ENCODE measurements at places on chromosomes 1 and 21.
A peak's percentile ranks its signal among the peaks of the same experiment; 100 is the strongest.

GRCh38 chr1:111496398-111496797, 7.0 kb downstream of the ADORA3 start:
- no peak for DNase-seq

DNA sequence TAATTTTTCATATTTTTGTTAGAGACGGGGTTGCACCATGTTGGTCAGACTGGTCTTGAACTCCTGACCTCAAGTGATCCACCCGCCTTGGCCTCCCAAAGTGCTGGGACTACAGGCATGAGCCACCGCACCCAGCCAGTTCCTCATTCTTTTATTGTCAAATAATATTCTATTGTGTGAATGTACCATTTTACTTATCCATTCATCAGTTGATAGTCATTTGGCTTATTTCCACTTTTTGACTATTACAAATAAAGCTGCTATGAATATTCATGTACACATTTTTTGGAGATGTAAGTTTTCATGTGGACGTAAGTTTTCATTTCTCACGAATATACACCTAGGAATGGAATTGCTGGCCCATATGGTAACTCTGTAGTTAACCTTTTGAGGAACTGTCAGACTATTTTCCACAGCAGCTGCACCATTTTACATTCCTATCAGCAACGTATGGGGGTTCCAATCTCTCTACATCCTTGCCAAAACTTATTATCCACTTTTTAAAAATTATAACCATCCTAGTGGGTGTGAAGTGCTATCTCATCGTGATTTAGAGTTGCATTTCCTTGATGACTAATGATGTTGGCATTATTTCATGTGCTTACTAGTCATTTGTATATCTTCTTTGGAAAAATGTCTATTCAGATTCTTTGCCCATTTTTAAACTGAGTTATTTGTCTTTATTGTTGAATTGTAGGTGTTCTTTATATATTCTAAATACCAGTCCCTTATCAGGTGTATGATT, 12.7 kb downstream of the PACC1 start:
- no peak for DNase-seq

DNA sequence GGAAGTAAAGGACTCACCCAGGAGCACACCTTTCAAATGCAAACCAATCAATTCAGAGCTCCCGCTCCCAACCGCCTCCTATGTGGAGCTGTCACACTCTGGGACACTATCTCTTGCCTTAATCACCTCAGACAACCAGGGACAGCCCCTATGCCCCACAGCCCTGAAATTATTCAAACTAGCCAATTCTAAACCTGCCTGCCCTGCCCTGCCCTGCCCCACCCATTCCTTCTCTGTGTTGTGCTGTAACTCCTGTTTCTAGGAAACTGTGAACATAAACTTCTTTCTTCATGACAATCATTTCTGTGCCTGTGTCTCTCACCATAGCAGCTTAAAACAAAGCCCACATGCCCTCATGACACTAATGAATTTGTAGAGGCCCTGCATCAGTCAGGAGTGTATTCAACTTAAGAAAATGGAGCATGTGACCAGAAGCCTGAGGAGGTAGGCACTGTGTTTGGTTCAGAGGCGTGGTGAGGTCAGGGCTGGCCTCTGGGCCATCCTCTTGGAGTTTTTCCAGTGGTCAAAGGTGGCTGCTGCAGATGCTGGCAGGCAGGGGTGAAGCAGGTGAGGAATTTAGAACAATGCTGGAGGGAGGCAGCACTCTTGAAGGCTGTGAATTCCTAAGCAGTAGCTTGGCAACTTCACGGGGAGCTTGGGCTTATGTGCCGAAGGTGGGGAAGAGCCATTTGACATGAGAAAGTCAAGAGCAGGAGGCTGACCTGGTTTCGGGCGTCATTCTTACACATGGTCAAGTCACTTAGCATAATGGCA, 74.5 kb downstream of the RHOU start:
- no peak for DNase-seq

- DNase-seq, result no peak
Measured at GRCh38 chr1:61569303-61569621, 155.7 kb downstream of the TM2D1 start.

DNA sequence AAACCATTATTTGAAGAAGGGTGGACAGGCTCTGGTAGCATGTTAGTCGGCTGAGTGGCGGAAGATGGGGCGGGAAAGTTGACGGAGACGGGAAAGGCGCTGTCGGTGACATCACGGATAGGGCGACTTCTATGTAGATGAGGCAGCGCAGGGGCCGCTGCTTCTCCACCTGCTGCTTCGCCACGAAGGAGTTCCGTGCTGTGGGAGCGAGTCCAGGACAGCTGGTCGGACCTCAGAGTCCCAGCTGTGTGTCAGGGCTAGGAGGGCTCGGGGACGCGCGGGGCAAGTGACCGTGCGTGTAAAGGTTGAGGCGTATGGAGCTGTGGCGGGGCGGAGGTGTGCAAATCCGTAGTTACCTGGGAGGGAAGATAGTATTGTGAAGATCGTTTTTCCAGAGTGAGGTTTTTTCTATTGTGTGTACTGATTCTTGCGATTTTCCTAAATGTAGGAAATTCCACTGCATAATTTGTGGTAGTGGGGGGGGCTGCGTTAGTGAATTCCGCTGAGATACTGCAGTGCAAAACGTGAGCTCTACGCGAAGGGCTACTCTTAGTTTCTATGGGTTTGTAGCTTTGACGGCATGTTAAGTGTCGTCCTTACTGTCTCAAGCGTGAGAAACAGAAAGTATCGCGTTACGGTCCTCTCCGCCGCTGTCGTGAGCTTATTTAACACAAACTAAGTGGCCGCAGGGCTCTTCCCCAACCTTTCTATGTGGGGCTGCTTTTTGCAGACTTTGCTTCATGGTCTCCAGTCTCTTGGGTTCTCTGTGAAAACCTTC, 111.2 kb upstream of the NBPF11 start:
- peak; percentile 28 for DNase-seq

DNA sequence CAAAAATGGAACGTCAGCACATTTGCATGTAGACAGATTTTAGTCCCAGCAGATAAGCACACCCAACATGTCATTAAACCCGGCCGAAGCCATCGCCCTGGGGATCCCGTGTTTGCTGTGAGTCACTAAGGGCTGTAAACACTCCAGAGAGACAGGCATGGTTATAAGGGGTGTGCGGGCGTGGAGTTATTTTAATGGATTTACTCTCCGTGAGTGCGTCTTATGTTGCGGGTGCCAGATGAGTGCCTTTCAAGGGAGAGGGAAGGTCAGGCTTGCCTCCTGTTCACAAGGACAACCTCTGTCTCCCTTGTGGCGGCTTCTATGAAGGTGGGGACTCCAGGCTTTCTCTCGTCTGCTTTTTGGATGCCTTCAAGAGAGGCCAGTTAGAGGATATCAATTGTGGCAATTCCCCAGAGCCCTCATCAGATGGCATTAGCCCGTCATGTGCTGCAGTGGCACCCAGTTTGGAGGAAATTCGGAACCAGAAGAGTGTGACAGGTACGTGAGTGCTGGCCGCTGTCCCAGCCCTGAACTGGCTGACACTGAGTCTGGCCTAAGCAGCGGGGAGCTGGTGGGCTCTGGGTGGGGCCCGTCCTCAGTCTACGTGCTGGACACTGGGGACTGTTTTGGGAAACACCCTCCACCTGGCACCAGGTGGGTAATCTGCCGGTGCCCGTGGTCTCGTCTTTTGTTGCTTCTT, 223.8 kb upstream of the TMEM51 start:
- DNase-seq, result no peak

GRCh38 chr1:107327446-107327845, 186.6 kb downstream of the NTNG1 start:
- no peak for DNase-seq

DNA sequence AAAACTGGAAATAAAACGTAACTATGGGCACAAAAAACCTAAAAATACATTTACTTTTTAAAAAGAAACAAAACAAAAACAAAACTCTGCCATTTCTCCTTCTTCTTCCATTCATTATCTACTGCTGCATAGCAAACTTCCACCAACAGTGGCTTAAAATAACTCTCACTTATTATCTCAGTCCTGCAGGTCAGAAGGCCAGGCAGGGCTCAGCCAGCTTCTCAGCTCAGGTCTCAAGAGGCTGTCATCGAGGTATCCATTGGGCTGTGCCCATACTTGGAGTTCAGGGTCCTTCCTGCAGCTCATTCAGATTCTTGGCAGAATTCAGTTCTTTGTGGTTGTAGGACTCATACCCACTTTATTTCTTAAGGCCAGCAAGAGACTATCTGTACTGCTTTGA, 352.7 kb upstream of the PLD5 start:
- DNase-seq, result no peak

GRCh38 chr1:231807541-231807940, 181.0 kb downstream of the DISC1 start:
- DNase-seq, result no peak

DNA sequence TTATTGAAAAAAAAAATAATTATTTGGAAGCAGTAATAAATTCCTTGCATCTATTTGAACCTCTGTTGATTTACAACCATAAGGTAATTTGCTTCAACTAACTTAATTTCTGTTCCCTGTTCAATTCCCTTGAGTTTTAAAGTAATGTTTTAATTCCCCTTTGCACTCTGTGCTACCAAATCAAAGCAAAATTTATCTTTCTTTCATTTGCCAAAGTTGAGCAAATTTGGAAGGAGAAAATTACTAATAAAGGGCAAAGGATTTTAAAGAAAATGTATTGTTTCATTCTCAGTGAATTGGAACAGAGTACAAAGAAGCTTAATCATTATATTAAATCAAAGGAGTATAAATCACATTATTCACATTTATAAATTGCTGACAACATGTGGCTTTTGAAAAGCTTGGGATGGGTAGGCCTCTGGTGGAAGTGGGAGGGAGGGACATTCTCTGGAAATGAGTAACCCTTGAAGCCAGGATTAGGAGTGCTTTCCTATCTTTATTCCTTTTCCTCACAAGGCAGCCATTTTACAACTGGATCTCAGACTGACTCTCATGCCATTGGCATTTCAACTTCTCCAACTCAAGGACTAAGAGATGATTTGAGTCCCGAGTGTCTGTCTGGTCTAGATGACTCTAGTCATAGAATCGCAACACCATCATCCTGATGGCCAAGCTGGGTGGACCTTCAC, 331.6 kb upstream of the DUSP10 start:
- DNase-seq, result no peak

- no peak for DNase-seq
Measured at GRCh38 chr21:32977216-32977615, 48.5 kb upstream of the OLIG2 start.

GRCh38 chr1:202126426-202126825, 3.7 kb downstream of the GPR37L1 start:
- no peak for DNase-seq

GRCh38 chr1:218953386-218953785, 220.3 kb upstream of the LYPLAL1 start:
- DNase-seq, result no peak

DNA sequence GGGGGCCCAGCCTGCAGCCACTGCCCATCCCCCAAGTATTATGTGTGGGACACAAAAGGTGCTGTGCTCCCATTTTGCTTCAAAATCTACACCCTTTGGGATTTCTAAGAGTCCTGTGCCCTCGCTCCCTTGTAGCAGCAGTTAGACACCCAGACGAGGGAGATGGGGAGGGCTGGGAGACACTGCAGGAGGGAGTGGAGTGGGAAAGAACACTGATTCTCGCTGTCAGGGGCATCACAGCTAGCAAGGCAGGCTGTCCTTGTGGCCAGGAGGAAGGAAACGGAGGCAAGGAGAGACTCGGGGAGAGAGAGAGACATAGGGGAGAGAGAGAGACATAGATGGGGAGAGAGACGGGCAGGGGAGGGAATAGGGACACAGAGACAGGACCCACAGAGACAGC, 38.5 kb downstream of the CSMD2 start:
- no peak for DNase-seq

DNA sequence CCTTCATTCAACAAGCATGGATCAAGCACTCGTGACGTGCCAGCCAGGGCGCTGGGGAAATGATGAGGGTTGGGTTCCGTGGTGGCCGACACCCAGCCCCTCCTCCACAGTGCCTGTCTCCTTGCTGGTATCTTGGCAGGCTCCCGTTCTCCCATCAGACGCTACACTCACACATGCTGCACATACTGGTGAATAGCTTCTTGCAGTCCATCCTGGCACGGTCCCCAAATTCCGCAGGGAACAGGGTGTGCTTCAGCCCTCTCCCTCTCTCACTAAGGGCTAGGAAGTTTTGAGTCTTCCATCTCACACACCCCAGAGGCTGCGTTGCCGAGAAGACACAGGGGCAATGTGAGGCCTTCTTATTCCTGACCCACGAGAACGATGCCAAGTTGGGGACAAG, 10.1 kb upstream of the MEF2D start:
- no peak for DNase-seq

GRCh38 chr1:3993619-3994375, 93.7 kb upstream of the C1orf174 start:
- no peak for DNase-seq

GRCh38 chr1:204250428-204251030, 36.7 kb upstream of the GOLT1A start:
- no peak for DNase-seq

DNA sequence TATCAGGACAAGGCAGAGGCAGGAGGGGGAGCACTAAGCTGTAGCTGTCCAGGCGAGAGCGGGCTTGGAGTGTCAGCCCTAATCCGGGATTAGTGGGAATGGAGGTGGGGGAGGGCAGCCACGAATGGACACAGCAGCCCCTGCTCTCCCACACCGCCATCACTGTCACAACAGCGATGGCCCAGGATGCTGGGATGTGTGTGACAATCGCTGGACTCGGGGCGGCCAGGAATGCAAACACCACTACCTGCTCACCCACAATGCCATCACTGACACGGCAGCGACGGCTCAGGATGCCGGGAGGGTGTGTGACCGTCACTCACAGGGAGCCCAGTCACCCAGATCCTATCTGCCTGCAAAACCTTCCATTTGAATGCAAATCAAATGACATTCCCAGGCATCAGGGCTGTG, 2.9 kb downstream of the C2CD2 start:
- DNase-seq, result no peak

DNA sequence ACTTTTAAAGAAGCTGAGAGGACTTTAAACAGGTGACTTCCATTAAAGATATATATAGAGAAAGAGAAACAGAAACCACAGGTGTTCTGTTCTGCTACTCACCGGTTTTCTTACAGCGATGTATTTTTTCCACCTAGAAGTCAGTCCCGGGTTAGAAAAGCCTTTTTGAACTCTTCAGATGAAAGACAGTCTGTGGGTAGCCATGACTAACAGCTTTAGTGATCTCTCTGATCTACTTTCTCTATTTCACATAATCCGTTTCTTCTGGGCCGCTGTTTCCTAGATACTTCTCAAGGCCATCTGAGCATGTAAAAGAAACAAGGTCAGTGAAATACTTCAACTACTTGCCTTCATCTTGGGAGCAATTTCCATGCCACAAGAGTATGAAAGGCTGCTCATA, 25.1 kb downstream of the WDR64 start:
- DNase-seq, result no peak
